Stimulated activated CD4-positive, alpha-beta T cell treated with anti-CD3 and anti-CD28 coated beads, Interleukin-1b, Interleukin-23, amount 100 ng/mL, for 4 hours (primary cell): ENCODE measurements at places on chromosomes 4 and X.

- no peak for DNase-seq
Observed at GRCh38 chr4:105257817-105258495, 111.3 kb downstream of the TET2 start.

DNA sequence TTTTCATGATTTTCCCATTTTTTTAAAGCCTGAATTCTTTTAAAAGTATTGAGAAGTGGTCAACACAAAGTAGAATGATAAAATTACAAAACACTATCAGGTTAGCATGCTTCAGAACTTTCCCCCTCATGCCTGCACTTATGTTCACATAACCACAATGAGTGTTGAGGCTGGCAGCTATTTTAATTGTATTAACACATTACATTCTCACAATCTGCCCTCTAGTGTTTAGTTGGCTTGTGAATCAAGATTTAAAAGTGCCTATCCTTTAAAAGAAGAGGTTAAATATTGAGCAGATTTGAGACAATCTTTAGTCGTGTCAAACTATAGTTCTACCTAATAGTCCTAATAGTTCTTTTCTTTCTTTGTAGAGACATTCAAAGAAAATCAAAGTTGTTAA, 93.6 kb upstream of the NAP1L5 start:
- no peak for DNase-seq

DNA sequence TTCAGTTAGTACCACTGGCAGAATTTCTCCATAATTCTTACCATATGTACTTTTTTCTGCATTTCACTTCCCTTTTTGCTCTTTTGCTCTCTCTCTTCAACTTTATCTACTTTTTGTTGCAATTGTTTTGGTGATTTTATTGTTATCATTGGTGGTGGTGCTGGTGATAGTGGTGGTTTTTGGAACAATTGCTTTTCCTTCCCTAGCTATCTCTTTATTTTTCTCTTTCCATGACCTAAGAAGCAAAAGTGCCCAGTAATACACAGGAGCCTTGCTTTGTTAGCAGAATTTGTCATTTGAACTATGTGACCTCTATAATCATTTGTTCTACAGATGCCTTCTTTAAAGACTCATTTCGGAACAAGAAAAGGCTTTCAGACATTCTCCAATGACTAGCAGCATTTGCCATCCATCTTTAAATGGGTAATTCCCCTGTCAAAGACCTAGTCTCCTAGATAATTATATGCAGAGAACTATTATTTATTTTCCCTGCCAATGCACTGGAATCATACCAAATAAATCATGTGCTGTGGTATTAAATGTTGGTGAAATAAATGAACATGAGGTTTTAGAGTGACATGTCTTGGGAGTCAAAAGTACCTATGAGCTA, 154.5 kb downstream of the GASK1B start:
- no peak for DNase-seq

DNA sequence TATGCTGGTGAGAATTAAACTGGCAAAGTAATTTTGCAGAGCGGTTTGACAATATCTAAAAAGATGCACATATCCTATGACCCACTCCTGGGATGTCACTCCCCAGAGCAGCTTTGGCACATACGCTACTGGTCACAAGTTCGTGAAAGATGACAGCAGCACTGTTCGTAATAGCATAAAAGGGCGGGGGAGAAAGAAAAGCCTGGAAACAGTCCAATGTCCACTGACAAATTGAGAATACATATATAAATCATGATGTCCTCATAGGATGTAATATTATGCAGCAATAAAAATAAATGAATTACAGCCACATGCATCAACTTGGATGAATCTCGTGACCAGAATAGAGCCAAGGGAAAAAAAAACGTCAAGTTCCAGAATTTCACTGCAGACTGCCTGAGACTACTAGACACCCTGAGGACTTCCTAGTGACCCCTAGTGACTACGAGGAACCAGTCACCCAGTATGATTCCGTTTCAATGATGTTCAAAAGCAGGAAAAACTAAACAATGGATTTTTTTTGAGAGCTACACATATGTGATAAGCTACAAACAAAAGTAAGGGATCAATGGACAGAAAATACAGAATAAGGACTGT, 1.8 kb downstream of the PCSK1N start:
- DNase-seq = no peak

DNA sequence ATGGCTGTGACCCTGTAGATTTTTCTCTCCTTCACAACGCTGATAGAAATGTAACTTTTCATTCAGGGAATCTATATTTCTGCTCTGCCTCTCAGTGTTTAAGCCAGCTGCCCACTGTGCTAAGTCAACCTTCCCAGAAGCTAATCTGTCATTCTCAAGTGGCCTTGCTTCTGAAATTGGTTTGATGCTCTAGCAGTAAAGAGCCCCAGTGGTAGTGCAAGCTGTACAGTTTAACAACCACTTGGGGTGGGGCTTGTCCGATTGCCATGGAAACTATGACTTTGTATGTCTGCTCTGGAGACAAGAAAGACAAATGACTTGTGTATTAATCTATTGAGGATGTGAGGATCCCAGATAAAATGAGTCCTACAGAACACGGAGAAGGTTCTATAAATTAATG, 620.9 kb upstream of the GALNT7 start:
- DNase-seq = no peak

- no peak for DNase-seq
Observed at GRCh38 chrX:15475021-15475420, 18.1 kb downstream of the PIR start.

DNA sequence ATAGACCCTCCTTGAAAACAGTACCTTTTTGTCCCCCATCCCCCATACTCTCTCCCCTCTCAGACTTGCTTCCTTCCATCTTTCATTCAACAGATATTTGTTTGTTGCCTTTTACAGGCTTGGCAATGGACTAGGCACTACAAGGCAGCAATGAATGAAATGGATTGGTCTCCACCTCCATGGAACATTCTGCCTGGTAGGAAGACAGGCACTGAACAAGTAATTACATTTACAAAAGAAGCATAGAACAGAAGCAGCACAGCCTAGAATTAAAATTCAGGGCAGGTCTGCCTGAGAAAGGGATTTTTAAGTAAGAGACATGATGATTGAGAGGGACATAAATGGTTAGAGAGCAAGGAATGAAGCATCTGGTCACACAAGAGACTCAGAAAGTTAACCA, 346.1 kb downstream of the GRXCR1 start:
- DNase-seq = no peak

- no peak for DNase-seq
Observed at GRCh38 chr4:176548571-176548970, 228.8 kb downstream of the SPCS3 start.
